AG10803 (cell line): ENCODE measurements at places on chromosomes 1 and 21.

DNA sequence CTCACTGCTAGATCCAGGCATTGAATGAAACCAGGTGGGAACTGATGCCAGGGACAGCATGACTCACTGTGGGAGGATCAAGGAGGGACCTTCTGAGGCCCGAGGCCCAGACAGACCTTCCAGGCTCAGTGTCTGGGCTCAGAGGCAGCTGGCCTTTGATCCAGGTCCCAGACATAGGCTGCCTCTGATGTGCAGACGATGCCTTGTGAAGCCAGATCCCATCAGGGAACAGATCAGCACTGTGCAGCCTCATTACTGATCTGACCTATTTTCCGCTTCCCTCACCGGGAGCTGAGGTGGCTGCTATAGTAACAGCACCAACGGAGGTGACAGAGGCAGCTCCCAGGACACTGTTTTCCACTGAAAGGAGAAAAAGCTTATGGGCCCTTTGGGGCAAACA lies 399.5 kb downstream of the MATN1 start:
- no peak for DNase-seq

DNA sequence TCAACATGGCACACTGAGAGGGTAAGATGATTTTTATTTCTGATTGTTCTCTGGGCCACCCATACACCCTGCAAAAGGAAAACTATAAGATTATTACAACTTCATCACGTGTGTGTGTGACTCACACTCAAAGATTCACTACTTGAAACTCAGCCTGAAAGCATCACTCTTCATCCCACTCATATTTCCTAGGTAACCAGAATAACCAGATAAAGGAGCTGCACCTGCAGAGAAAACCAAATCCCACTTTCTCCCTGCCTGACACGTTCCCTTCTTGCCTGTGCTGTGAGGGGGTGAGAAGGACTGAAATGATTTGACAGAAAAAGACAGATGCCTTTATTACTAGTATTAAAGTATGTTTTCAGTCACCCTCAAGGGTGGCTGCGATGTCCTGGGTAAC lies 131.6 kb downstream of the TGFBR3 start:
- DNase-seq: no peak

DNA sequence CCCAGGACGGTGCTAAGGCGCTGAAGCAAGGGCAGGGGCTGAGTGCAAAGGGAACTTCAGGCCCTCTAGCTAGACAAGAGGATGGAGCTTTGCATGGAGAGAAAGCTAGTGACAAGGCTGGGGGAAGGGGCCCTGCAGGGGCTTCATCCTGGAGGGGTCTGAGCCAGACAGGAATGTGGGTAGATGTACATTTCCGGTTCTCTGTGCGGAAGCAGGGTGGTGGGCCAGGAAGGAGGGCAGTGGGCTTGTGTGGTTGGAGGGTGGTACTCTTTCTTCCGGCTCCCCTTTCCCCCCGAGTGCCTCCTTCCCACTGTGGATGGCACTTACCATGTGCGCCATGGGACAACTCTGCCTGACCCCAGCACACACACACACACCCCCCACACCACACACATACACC lies 1.5 kb downstream of the KISS1 start:
- DNase-seq: no peak

GRCh38 chr1:92817986-92818764 lies 13.7 kb upstream of the RPL5 start:
- peak; percentile 54 for DNase-seq

DNA sequence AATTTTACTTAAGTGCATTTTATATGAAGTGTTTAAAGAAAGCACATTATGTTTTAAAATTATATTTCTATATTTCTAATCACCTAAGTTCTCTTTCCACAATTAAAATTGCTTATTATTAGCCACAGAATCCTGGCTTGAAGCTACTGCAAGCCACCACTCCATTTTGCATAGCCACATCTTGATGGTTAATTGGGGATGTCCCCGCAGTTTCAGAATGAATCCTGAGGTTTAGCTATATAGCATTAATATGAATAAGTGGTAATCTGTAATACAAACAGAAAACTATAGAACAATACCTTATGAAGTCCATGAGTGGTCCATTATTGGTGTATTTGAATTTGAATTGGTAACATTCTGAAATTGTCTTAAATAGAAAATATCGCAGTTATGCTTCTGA lies 11.6 kb upstream of the GOLPH3L start:
- DNase-seq: no peak

GRCh38 chr1:220170836-220171526 lies 77.0 kb downstream of the IARS2 start:
- peak; percentile 20 for DNase-seq

DNA sequence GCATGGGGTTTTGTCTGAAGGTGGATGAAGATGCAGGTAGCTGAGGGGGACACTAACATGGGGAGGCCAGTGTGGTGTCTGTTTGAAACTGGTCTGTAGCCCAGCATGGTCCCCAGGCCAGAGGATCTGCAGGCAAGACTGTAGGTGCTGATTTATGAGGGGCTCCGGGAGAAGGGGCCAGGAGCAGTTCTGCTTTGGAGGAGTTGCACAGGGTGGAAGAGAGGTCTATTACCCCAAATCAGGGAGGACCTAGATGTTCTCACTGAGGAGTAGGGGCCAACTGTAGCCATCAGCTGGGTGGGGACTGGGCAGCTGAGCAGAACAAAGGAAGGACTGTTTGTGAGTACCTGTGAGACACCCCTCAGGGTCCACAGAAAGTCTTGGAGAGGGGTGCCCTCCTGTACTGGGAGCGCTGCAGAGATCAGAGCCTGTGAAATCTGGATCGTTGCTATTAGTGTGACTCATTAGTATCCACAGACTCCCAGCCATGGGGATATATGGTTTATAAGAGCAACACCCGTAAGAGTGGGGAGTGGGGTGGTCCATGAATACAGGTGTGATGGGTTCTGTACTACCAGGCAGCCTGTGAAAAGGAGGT lies 64.3 kb upstream of the IRF2BP2 start:
- DNase-seq: no peak

DNA sequence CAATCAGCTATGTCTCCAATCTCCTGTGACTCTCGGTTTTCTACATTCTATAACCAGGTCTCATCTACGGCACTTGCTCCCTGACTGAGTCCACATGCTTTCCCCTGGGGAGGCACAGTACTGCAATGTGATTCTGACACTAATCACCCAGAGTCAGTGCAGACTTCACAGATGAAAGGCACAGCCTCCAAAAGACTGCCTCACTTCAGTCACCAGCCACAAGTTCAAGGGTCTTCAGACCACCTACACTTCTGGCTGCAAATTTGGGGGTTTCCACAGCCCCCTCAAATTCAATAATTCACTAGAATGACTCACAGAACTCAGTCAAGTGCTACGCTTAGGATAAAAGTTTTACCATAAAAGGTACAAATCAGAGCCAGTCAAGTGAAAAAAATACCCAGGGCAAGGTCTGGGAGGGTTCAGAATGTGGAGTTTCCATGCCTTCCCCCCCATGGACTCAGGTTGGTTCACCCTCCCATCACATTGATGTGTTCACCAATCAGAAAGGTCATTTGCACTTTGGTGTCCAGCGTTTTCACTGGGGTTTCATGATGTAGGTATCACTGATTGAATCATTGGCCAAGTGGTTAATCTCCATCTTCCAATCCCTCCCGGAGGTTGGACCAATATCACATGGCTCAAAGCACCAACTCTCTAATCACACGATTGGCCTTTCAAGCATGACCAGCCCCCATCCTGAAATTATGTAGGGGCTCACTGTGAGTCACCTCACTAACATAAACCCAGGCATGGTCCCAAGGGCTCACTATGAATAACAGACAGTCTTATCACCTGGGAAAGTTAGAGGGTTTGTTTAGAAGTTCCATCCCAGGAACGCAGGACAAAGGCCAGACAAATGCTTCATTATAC lies 182.9 kb upstream of the CAMK1G start:
- no peak for DNase-seq

DNA sequence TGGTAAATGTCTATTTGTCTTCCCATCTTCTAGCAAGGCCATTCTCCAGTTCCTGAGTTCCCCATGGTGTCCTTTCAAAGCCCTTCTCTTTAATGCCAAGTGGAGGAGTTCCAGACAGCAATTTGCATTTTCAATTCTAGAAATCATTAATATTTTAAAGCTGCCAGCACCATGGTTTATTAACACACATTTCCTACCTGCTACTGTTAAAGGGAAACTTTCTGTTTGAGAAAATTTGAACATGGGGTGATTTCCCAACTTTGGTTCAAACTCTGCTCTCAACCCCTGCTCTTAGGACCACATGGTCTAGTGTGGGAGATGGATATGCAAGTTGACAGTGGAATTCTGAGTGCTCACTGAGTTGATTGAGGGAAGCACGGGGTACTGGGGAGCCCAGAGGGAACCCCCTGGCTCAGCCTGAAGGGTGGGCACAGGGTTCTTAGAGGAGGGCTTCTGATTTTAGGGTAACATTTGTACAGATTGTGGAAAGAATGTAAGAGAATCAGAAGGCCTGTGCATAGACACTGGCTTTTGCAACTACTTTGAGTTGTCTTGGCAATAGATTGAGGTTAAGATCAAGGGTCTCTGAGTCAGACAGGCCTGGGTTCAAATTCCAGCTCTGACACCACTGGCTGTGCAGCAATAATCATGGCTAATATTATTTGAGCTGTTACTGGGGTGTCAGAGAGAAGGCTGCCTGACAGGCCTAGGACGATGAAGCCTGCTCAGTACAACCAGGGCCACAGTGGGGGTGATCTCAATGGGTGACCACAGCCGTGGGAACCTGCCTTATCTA lies 97.8 kb downstream of the BEND5 start:
- no peak for DNase-seq

- no peak for DNase-seq
These were observed 12.8 kb upstream of the FUBP1 start for GRCh38 chr1:77991638-77992037.
